Lung (tissue), 17 donors: ENCODE measurements at places on chromosomes 2 and 18. TPM values are rescaled to one million over a fixed set of nuclear protein-coding genes. Genes with fewer than 3 reads are reported as not detected.

DNA sequence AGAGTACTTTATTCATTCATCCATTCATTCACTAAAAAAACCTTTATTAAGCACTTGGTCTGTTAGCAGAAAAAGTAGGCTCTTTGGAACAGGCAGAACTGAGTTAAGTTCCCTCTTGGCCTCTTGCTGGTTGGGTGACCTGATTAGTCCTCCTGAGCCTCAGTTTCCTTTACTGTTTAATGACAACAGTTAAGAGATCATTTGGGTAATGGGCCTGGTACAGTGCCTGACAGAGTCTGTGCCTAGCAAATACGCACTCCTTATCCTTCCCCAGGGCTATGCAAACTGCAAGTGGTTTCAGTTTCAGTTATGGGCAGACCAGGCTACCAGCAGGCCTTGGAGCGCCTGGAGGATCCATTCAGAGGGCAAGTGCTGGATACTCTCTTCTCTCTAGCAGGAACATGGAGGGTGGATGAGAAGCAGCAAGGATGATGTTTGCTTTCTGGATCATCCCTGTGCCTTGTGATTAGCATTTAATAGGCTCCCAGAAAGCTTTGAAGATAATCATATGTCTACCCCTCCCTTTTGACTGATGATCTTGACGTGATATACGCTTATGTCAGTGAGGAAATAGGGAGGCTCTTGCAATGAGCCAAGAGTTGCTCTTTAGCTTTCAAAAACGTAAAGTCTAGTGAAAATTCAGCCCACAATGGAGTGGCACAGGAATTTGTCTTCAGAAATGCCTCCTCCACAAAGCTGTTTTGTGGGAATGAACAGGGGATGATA, 12.4 kb upstream of the TAF1B start:
- DNase-seq: no peak

Gene SP140
- 5.5 TPM for total RNA-seq

GRCh38 chr2:63465633-63466032, 122.6 kb downstream of the WDPCP start:
- DNase-seq: no peak

DNA sequence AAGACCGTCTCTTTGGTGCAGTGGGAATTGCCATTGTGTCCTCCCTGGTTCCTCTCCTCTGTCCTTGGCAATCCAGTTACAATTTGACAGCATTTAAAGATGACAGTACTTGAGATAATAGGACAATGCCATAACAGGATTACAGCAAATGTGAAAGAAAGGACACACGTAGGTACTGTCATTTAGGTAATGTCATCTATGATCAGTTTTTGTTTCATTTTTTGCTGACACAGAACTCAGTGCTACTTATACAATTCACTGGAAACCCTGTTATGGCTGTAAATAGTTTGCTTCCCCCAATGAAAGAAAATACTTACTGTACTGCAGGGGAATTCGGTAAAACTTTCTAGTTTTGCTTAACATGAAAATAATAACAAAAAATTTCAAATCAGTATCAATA, 65.2 kb downstream of the BCL11A start:
- no peak for DNase-seq

DNA sequence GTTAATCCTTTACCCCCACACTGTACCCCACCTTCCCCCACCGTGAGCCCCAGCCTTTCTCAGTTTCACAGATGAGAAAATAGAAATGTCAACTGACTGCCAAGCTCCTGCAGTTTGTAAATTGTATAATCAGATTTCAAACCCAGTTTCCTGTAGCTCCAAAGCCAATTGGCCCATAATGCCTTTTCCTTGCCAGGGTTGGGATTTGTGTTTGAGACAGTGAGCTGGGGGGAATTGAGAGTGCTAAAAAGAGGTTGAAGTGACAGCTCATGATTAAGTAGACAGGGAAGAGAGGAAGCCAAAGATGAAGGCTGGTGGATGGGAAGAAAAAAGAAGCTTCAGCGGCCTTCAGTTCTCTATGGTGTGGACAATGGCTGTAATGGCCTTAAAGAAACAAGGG, 10.7 kb downstream of the OSBPL6 start:
- DNase-seq: no peak
